ENCODE measurements at places on chromosomes 7 and 10.

DNA sequence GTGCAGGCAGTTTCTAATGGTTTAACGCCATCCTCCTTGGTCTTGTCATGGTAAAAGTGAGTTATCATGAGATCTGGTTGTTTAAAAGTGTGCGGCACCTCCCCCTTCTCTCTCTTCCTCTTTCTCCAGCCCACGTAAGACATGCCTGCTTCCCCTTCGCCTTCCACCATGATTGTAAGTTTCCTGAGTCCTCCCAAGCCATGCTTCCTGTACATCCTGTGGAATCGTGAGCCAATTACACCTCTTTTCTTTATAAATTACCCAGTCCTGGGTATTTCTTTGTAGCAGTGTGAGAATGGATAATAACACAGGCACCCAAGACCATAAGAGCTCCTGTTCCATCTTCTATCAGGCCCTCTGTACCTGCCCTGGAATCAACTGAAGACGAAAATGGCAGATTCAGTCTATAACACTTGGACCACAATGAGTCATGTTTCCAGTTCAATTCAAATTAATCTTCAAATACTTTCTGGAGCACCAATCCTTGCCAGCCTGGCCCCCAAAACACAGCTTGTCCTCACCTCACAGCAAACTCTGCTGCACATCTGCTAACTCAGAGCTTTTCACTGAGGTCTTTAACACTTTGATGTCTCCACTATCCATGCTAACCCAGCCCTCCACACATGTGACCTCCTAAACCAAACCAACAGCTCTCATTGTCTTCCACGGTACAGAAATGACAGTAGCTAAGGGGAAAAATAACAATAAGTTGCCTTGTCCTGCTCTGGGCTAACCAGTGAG, 73.2 kb downstream of the SFMBT2 start:
- H3K27me3 ChIP-seq = no peaks in the 10 kb centered on the region
- no peak for DNase-seq
- H3K27ac ChIP-seq = peak overlapping the region; percentile 78

DNA sequence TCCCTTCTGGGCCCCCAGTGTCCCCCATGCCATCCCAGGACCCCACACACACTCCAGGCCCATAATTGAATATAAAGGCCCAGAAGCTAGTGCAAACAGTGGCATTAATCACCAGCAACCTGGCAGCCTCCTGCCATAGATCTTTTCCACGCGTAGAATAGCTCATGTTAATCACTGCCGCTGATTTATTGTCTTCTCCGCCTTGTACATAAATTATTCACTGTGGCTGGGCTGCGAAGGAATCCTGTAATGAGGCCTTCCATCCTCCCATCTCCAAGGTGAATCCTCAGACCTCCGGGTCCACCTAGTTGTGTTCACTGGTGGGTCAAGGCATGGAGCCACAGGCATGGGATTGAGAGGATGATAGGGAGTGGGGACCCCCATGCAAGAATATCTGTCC, 33.2 kb downstream of the KAZALD1 start:
- H3K27me3 ChIP-seq = peaks cover 1% of the 10 kb centered on the region
- no peak overlapping the region for H3K4me3 ChIP-seq
- no peaks in the 10 kb centered on the region for H3K4me1 ChIP-seq
- no peak for DNase-seq
- H3K36me3 ChIP-seq = no peaks in the 10 kb centered on the region
- no peak overlapping the region for H3K27ac ChIP-seq

GRCh38 chr7:151410405-151411390, 860 bp upstream of the WDR86 start:
- DNase-seq = no peak
- no peaks in the 10 kb centered on the region for H3K4me1 ChIP-seq
- H3K36me3 ChIP-seq = no peaks in the 10 kb centered on the region
- no peak overlapping the region for H3K27ac ChIP-seq

DNA sequence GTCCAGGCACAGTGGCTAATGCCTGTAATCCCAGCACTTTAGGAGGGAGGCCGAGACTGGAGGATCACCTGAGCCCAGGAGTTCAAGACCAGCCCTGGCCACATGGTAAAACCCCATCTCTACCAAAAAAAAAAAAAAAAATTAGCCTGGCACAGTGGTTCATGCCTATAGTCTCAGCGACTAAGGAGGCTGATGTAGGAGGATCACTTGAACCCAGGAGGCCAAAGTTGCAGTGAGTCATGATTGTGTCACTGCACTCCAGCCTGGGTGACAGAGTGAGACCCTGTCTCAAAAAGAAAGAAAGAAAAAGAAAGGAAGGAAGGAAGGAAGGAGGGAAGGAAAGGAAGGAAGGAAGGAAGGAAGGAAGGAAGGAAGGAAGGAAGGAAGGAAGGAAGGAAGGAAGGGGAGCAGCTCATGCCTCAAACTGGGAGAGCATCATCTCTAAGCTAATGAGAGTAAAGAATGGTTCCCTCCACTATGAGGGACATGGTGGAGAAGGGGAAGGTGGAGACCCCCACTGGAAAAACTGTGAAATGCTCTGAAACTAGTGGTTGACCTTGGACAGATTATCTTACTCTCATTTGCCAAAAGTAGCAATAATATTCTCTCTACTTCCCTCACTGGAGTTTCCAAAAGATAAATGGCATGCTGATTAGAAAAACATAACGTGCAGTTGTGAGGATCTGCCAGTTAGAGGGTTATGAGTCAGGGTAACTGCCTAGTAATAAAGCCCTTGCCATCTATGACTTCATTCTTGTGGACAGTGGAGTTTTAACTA, 16.8 kb downstream of the GIMAP5 start:
- H3K4me3 ChIP-seq = no peak overlapping the region
- H3K27me3 ChIP-seq = no peaks in the 10 kb centered on the region
- DNase-seq = no peak
- no peaks in the 10 kb centered on the region for H3K36me3 ChIP-seq

GRCh38 chr7:33685981-33686683, 219.2 kb upstream of the BMPER start:
- no peak overlapping the region for H3K27ac ChIP-seq
- H3K4me3 ChIP-seq = no peak overlapping the region
- no peak for DNase-seq

DNA sequence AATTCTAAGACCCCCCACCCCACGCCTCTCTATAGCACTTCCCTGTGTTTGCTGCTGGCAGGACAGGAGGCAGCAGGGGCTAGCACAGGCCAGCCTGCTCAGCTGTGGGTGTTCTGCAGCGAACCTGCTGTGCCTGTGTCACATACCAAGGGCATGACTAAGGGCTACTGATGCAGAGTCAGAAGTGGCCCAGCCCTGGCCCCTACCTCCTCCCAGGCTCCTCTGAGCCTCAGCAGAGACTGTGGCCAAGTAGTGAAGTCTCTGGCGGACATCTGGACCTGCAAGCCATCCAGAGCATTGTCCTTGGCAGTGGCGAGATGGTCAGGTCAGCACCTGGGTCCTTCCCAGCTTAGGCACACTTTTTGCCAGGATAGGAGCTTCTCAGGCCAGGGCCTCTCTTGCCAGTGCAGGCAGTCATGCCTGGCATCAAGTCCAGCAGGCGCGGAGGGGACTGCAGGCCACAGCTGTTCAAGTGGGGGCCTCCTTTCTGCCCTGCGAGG, 116.3 kb upstream of the RET start:
- no peak overlapping the region for H3K4me3 ChIP-seq
- H3K36me3 ChIP-seq = no peaks in the 10 kb centered on the region
- no peak for DNase-seq
- no peaks in the 10 kb centered on the region for H3K27me3 ChIP-seq

DNA sequence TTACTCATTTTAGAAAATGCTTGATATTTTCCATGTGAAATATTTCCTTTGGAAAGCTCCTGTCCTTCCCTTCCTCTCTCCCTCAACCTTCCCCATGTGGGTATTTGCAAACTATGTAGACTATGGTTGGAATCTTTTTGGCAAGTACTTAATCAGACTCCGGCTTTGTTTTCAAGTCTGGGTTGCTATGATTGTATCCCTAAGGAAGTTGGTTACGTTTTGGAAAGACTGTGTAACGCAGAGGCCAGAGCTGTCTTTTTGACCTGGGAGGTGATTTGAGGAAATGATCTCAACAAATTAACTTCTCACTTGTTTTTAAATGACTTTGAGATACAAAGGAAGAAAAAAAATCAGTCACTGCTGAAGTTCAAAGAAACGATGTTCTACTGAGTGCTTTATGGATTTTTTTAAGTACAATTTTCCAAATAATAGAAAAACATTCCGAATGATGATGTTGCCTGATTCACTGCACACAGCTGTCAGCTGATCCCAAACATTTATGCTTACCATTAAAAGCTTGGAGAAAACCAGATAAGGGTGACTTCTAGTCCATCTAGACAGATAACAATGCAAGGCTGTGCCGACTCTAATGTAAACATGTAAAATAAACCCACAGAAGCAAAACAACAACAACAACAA, 145.5 kb upstream of the CELF2 start:
- H3K27me3 ChIP-seq = no peaks in the 10 kb centered on the region
- no peaks in the 10 kb centered on the region for H3K36me3 ChIP-seq
- H3K4me3 ChIP-seq = no peak overlapping the region

DNA sequence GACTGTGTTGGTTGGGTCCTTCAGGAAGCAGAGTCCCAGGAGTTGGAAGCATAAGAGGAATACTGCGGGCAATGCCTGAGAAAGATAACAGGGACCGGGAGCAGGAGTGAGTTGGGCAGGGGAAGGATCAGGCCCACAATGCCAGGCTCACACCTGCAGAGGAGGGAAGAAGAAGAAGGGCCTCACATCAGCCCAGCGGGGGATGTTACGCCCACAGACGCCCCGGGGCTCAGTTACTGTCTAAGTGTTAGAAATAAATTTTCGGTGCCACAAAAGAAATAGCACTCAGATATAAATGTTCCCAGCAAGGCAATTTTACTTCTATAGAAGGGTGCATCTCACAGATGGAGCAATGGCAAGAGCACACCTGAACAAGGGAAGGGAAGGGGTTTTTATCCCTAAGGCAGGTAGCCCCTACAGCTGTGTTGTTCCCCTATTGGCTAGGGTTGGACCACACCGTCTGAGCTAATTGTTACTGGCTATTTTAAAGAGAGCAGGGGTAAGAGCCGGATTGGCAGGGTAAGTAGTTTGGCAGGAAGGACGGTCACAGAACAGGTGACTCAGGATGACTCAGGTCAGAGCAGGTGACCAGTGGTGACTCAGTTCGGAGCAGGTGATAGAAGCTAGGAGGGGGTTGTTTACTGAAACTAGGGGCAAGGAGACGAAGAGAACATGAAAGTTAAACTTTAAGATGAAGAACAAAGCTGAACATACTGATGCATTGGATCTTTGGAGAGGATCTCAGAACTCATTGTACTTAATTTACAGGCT, at the start of gene NOS3:
NOS3 (plus strand) TSS at position 602 of the 771 bp plus-strand sequence. CDS start 2,787 bp downstream, outside the sequence.
- H3K36me3 ChIP-seq = no peaks in the 10 kb centered on the region
- H3K27ac ChIP-seq = no peak within 1 kb of the TSS
- H3K4me1 ChIP-seq = no peaks in the 10 kb centered on the region
- DNase-seq = no peak

GRCh38 chr7:105691680-105692564, 110.6 kb upstream of the EFCAB10 start:
- no peak overlapping the region for H3K27ac ChIP-seq
- peak overlapping the region; percentile 69 for H3K4me3 ChIP-seq
- DNase-seq = no peak
- H3K36me3 ChIP-seq = no peaks in the 10 kb centered on the region
- H3K4me1 ChIP-seq = no peaks in the 10 kb centered on the region
- no peaks in the 10 kb centered on the region for H3K27me3 ChIP-seq

GRCh38 chr7:152464312-152465118, 28.7 kb upstream of the KMT2C start:
- no peaks in the 10 kb centered on the region for H3K4me1 ChIP-seq
- H3K27me3 ChIP-seq = no peaks in the 10 kb centered on the region
- H3K36me3 ChIP-seq = no peaks in the 10 kb centered on the region
- H3K4me3 ChIP-seq = peak overlapping the region; percentile 83
- DNase-seq = no peak

GRCh38 chr7:73343671-73344380, 15.9 kb downstream of the FKBP6 start:
- H3K27me3 ChIP-seq = no peaks in the 10 kb centered on the region
- no peak overlapping the region for H3K27ac ChIP-seq
- H3K4me3 ChIP-seq = no peak overlapping the region
- no peaks in the 10 kb centered on the region for H3K4me1 ChIP-seq
- no peaks in the 10 kb centered on the region for H3K36me3 ChIP-seq

DNA sequence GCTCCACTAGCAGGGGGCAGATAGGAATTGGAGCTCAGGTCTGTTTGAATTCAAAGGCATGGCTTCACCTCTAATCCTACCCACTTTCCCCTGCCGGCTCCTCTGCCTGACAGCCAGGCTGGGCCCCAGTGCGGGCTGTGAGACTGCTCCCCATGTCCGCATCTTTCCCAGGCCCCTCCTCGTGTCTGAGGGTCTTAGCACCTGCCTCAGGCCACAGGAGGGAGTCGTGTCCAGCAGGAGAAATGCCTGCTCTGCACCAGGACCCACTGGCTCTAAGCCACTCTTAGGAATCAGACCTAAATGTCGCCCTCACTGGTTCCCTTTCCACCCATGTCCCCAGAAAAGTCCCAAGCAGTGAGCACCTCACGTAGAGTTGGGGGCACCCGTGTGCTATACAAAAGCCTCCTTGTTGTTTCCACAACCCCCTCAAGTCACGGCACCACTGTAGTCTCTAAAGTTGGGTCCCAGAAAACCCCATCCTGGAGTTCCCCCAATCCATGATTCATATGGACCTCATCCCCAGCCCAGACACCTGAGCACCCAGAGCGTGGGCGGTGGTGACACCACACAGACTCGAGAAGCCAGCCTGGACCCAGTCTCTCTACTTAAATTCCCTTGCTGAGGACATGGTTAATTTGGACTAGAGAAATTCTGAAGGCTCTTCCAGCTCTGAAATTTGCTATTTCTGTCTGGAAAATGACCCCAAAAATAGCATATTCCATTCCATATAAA, 466.4 kb upstream of the ZMIZ1 start:
- H3K4me1 ChIP-seq = no peaks in the 10 kb centered on the region
- H3K27ac ChIP-seq = no peak overlapping the region
- H3K27me3 ChIP-seq = peaks cover 3% of the 10 kb centered on the region
- H3K4me3 ChIP-seq = no peak overlapping the region

DNA sequence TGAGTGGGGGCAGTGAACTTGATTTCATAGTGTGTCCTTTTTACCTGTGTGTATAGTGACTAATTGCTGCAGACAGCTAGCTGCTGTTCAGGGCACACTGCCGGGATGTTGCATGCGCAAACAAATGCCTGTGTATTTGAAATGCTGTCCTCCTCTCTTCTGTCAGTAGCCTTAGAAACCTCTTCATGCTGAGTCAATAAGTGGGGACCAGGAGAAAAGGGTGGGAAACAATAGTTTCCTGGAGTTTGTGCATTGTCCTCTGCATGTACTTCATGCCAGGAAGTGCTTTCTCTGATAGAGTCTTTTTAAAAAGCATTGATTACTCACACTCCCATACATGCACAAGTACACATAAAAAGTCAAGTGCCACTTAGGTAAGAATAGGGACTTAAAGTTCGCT, 1183.7 kb upstream of the CELF2 start:
- H3K4me1 ChIP-seq = no peaks in the 10 kb centered on the region
- no peaks in the 10 kb centered on the region for H3K27me3 ChIP-seq
- no peaks in the 10 kb centered on the region for H3K36me3 ChIP-seq
- DNase-seq = no peak
- no peak overlapping the region for H3K4me3 ChIP-seq
- no peak overlapping the region for H3K27ac ChIP-seq
